ENCODE measurements at places on chromosomes 1 and 21.

GRCh38 chr1:152244576-152245273 is 20.7 kb upstream of the HRNR start:
- DNase-seq: no peak

DNA sequence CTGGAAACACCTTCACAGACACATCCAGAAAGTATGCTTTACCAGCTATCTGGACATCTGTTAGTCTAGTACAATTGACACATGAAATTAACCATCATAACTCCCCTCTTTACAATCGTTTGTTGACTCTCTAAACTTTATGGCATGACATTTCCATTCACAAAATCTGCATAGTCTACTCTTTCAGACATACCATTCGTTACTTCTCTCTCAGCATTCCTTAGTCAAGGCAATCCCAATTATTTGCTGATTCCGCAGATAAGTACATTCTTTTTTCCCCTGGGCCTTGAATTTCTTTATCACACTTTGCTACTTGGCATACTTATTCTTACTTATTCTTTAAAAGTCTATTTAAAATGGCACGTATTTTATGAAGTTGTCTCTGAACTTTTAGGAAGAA is 15.1 kb upstream of the CRB1 start:
- DNase-seq: no peak

GRCh38 chr1:53927376-53927881 is 18.1 kb downstream of the IFT25 start:
- DNase-seq: no peak

DNA sequence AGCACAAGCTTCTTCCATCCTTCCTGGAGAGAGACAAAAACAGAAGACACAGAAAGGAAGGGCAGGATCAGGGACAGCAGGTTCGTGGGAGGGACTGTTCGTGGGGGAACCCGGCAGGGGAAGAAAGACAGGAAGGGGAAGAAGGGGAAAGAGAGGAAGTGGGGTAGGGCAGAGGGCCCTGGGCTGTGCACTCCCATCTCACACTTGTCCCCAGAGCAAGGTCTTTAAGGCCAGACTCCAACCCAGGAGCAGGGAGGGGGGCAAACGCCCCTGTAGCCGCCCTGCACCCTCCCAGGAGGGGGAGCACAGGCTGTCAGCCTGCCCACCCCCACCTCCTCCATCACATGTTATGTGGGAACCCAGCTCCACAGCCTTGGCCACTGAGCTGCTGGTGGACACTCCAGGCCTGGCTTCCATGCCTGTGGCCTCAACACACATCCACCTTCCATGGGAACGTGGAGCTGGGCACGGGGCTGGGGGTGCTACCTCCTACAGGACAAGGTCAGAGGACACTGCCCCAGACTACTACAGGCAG is 9.3 kb downstream of the SLC19A1 start:
- DNase-seq: no peak

DNA sequence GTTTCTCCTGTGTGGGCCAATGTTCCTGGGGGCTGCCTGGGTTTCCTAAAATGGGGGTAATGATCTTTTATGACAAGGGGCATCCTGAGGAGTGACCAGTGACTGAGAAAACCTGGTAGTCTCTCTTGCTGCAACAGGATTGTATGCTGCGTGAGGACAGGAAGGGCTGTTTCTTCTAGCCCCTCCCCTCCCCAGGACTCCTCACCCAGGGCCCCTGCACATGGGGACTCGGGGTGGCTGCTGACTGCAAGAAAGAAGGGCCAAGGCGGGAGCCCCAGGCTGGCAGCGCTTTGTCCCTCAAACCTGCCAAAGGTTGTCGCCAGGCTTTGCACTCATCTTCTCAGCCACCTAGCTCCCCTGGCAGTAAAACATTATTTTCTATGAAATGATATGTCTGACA is 442.4 kb downstream of the CAMTA1 start:
- no peak for DNase-seq

GRCh38 chr1:228402641-228403025 is 4.0 kb downstream of the TRIM11 start:
- no peak for DNase-seq

DNA sequence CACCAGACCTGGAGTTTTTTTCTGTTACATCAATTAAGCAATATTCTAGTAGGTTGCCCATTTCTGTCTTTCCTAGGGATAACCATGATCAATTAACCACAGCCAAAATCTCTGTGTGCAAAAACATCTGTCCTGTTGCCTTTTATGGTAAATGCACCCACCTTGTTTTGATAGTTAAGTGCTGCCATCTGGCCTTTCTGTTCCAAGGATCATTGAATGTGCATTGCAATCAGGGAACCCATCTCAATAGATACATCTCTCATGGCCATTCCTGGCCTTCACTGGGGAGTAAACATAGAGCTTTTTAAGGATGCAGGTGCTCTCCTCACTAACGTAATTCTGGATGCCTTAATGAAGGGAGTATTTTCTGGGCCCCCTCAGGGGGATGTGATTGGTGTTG is 111.8 kb upstream of the KIAA1614 start:
- DNase-seq: no peak

- DNase-seq: no peak
Measured at GRCh38 chr1:46220808-46221207, 17.7 kb downstream of the LURAP1 start.

- no peak for DNase-seq
Measured at GRCh38 chr1:6653436-6654290, 29.0 kb downstream of the THAP3 start.

DNA sequence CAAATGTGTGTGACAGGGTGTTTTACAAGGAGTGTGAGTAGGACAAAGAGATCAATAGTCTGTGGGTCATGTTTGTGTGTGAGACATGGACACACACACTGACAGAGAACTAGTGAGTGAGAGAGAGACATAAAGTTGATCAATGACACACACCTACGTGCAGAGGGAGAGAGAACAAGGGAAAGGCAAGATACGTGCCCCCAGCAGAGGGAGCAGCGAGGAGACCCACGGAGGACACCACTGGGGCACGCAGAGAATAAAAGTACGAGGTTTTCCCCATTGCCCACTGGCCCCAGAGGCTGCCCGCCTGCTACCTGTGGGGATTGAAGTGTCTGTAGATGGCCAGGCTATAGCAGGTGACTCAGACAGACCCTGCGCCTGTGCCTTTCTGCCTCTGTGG is 130.2 kb upstream of the CSF3R start:
- DNase-seq: no peak

DNA sequence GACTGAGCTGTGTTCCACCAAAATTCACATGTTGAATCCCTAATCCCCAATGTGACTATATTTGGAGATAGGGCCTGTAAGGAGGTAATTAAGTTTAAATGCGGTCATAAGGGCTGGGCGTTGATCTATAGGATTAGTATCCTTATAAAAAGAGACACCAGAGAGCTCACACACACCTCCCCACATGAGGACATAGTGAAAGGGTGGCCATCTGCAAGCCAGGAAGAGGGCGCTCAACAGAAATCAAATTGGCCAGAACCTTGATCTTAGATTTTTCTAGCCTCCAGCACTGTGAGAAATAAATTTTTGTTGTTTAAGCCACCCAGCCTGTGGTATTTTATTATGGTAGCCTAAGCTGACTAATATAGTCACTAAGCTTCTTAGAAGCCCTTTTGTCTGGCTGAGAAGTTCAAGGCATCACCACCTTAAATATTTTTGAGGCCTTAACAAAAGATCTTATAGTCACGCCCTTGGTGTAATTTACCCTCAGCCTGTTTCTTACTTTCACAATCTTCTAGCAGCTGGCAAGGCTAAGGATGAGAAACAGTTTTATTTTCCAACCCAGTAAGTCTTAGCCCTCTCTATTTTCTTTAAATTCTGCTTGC is 28.8 kb downstream of the GORAB start:
- DNase-seq: no peak

- no peak for DNase-seq
Measured at GRCh38 chr21:30408782-30409494, 13.1 kb downstream of the KRTAP13-1 start.

- no peak for DNase-seq
Measured at GRCh38 chr1:80305466-80305865, 1298.9 kb upstream of the ADGRL4 start.

DNA sequence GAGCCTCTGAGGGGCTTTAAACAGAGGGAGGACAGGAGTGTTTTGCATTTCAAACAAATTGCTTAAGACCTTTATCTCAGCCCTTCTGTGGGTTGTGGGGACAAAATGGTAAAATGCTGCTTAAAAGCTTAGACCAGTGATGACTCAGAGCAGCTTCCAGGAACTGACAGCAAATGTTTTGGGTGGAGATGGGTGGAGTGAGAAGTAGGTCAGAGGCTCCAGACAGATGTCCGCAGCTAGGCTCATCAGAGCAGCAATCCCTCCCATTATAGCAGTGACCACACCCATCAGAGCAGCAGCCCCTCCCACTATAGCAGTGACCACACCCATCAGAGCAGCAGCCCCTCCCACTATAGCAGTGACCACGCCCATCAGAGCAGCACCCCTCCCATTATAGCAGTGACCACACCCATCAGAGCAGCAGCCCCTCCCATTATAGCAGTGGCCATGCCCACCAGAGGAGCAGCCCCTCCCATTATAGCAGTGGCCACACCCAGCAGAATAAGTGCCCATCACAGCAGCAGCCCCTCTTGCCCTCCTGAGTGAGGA is 532.2 kb downstream of the MATN1 start:
- DNase-seq: peak; percentile 15

DNA sequence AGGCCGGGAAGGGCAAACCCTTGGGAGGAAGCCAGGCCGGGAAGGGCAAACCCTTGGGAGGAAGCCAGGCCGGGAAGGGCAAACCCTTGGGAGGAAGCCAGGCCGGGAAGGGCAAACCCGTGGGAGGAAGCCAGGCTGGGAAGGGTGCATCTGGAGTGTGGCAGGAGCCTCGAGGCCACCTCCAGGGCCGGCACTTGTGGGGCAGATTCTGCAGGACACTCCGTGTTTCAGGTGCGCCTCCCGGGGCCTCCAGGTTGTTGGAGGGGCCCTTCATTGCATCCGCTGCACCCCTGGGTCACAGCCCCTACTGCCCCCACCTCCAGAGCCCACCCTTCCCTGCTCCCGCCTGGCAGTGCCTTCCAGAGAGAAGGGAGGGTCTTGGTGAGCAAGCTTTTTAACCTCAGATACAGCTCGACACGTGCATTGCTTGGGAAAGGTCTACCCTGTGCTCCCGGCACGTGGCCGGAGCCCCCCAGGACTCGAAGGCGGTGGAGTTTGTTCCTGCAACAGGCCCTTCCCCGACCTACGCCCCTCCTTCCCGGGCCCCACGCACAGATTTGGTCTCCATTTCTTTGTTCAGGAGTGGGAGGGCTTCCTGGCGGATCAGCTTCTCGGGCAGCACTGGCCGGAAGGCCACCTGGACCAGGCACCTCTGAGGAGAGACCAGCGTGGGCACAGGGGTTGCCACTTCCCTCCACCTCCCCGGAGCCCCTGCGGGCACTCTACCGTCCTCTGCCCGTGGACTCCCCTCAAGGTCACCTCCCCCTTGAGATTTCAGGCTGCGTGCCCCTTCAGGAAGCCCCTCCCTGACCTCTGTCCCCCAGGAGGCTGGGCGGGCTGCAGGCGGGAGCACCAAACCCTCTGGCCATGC is 9.4 kb upstream of the TMEM52 start:
- DNase-seq: no peak

- no peak for DNase-seq
Measured at GRCh38 chr1:98322966-98323365, 338.6 kb upstream of the SNX7 start.

DNA sequence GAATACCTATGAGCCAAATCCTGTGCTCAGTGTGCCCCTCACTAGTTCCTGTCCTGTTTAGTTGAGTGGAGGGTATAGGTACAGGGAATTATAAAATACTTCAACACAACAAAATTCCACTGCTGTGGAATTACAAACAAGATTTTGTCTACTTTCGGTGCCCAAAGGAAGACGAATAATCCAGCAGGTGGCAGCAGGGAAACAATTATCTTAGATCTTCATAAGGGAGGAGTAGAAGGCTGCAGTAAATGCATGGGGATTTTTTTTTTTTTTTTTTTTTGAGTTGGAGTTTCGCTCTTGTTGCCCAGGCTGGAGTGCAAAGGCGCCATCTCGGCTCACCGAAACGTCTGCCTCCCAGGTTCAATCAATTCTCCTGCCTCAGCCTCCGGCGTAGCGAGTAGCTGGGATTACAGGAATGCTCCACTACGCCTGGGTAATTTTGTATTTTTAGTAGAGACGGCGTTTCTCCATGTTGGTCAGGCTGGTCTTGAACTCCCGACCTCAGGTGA is 2.0 kb upstream of the PIP5K1A start:
- peak; percentile 86 for DNase-seq

- DNase-seq: no peak
Measured at GRCh38 chr1:94892604-94893254, 34.2 kb downstream of the CNN3 start.

DNA sequence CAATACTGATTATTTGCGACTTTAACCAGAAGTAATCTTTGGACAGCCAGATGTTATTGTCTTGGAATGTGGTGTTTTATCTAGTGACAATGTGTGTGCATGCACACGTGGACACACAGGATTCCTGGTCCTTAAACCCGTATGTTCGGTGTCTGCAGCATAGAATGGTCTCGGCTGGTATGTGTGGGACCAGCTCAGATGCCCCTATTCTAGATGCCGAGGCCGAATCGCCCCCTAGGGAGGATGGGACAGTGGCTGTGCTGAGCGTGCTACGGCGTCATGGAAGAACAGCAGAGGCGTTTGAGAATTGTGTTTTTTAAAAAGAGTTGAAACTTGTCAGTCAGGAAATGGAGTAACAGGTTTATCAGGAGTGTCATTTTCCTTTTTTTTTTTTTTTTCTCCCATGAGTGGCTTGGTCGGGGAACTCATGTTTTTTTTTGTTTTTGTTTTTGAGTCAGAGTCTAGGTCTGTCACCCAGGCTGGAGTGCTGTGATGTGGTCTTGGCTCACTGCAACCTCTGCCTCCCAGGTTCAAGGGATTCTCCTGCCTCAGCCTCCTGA is 30.1 kb downstream of the SKI start:
- DNase-seq: no peak

GRCh38 chr1:46549697-46550681 is 1.5 kb downstream of the KNCN start:
- DNase-seq: peak; percentile 50

DNA sequence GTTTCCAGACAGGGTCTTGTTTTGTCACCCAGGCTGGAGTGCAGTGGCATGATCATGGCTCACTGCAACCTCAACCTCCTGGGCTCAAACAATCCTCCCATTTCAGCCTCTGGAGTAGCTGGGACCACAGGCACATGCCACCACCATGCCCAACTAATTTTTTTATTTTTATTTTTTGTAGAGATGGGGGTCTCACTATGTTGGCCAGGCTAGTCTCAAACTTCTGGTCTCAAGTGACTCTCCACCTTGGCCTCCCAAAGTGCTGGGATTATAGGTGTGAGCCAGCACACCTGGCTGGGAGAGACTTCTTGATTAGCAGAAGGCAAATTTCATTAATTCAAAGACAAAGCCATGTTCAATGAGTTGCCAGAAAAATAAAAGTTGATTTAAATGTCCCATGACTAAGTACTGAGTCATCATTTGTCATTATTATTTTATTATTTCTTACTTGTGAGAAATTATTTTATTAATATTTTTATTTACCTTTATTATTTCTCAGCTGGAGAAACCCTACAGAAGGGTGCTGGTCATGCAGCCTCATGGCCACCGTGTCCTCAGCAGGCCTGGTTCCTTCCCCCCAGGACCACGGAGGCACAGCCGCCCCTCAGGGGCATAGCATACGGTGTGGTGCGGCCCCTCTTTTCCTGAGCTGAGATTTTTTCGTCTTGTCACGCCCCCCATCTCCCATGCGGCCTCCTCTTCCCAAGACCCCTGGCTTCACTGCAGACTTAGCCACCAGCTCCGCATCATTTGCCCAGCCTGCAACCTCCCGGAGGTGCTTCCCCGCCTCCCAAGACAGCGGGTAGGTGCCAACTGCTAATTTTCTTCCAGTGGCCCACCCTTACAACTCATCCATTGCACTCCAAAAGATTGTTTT is 55.3 kb upstream of the SIM2 start:
- DNase-seq: no peak

Data from CD4-positive, alpha-beta T cell (primary cell).